ENCODE measurements at places on chromosomes 11 and 22.

DNA sequence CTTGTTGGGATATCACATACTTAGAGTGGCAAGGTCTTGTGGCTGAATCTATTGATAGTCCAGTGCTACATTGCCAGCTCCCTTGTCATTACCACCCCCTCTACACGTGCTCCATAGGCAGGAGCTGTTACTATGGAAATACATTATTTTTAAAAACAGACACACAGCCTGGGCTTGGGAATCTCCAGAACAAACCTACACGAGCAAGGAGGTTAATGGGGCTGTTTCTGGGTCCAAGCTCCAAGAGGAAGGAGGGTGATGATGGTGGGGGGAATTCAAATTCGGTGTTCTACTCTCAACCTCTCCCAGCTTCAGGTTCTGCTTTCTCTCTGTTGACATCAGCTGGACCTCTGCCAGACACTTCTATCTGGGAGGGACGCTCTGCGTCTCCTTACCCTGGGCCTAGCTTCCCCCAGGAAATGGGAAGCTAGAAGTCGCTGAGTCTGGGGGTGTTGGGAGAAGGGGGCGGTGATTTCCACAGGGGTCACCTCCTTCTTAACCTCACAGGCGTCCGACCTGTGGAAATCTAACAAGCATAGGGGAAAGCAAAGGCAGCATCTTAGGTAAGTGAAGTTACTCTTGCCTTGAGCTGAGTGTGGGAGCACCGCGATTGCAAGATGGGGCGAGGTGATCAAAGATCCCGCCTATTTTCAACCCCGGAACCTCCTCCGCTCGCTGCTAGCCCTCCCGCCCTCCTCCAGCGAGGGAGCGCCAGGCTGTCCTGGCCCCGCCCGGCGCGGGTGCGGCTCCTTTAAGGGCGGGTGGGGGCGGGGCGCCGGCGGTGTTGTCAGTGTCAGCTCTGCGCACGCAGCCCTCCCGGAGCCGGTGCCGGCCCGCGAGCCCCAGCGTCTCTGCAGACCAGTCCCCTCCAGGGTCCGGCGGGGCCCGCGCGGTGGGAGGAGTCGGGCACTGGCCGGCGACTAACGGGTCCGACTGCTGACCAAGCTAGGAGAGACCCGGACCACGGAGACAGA lies at the start of gene C2CD2L:
Gene C2CD2L (plus strand): TSS at position 781 of the 974 bp plus-strand sequence. CDS start 398 bp downstream, outside the sequence.
- peak; percentile 85 for DNase-seq

DNA sequence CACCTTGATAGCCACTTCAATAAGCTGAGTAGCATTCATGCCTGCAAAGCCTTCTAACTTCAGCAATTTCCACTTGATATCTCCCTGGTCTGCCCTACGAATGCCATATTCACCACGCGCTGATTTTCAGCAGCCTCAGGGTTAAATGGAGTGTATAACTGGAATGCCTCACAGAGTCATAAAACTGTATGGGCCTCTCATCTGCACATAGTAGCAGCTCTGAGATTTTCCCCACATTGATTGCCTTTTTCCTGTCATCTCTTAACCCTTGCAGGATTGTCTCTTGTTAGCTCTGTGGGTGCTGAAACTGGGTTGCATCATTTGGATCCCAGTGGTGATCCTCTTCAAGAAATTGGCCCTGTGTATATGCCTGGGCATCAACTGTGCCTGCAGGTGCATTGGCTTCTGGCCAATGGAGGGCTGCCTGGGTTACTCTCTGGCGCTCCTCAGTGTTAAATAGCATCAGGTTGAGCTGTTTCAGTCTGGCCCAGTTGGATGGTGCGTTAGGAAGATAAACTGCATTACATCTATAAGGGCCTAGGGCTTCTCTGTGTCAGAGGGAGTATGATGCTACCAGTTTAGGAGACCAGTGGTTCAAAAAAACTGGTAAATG lies 17.4 kb upstream of the GLYATL1 start:
- DNase-seq, result no peak

GRCh38 chr11:15276621-15277020 lies 161.9 kb downstream of the INSC start:
- DNase-seq, result peak; percentile 7

DNA sequence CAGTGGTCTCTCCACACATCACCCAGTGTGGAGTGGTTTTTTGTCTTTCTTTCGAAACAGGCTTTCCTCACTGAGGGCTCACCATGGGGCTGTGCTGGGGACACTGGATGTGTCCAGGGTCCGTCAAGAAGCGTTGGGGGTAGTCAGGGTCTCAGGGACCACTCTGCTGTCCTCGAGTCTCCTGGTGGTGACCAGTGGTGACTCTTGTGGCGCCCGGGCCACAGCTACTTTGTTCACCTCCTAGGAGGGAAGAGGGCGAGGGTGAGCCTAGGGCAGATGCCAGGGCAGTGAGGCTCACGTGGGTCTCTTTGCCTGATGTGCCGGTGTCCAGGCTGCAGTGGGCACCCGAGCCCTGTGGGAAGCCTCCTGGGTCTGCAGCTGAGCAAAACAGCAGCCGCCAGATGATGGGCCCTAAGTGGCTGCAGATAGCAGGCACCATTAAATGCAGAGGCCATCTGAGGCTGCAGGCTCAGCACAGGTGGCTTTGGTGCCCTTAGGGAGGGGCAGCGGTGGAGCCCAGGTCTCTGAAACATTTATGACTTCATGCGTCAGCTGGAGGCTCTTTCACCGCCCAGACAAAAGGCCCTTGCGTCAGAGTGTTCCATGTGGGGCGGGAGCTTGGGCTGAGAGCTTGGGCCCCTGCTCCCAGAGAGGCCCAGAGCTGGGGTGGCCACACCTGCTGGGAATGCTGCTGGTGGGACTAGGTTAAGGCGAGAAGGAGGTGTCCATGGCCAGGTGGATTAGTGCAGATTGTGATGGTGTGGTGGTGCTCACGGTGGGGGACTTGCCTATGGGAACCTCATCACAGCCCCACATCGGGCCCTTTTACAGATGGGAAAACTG lies 29.5 kb downstream of the KCNQ1 start:
- DNase-seq, result no peak

DNA sequence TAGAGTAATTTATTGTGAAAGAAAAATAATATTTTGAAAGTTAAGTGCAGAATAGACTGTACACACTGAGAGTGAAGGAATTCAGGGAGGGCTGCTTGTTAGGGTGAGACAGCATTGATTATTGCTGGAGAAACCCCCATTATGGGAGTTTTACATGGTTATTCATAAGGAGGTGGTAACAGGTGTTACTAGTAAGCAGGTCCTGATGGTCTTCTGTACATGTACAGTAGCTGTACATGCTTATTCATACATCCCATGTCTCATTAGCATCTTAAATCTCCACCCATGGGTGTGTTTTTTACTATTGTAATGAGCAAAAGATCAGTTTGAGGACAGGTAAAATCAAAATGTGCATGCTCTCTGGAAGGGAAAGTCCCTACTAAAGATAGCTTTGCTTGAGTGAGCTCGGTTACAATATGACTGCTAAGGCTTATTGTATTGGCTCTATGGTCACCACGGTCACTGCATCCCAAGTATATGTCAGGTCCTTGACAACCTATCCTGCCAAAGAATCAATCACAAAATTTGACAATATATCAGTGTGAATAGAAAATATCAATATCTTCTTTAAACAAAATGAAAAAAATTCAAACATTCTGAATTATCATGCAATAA lies 6.2 kb downstream of the KDM4F start:
- DNase-seq, result no peak

DNA sequence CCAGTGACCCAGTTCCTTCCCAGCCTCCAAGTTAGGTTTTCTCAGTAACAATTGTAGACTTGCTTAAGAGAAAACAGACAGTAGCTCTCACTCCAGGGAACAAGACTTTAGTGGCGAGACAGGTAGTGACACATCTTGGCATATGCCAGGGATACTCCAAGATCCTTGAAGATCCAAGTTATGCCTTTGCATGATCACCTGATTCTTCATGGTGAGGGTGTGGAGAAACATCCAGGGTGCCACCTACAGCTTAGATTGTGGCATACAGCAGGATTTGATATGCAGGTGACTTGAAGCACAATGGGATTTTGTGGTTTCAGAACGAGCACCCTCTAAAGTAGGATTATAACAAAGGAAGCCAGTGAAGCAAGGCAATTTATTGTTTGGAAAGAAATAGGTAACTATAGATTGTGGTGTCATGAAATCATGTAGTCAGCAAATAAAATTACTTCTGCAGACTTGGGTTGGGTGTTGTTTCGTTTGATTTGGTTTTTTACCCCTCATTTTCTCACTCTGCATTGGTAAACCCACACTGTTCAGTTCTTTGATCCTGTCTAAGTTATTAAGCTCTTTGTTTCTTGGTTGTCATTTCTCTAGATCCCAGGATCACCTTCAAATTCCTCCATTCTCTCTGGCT lies 9.2 kb downstream of the POU2AF3 start:
- DNase-seq, result no peak

GRCh38 chr11:101401245-101401644 lies 182.6 kb downstream of the TRPC6 start:
- no peak for DNase-seq

DNA sequence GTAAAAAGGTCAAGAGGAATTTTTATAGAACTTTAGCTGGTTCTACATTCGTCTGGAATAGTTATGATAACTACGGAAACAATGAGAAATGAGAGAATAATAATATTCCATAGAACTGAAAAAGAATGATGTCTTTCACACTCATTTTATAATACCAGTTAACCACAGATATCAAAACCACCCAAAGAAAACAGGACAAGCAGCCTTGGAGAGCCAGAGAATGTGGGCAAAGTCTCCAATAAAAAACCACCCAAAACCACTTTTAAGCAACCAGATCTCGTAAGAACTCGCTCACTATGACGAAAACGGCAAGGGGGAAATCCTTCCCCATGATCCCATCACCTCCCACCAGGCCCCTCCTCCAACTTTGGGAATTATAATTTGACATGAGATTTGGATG lies 60.8 kb downstream of the ARHGAP32 start:
- no peak for DNase-seq

DNA sequence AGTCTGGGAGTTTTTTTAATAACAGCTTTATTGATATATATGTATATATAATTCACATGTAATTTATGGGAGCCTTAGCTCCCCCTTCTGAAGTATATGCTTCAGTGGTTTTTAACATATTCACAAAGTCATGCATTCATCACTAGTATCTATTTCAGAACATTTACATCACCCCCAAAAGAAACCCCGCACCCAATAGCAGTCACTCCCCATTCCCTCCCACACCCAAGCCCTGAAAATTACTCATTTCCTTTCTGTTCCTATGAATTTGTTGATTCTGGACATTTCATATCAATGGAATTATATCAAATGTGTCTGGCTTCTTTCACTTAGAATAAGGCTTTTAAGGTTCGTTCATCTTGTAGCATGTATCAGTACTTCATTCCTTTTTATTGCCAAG lies 35.6 kb upstream of the SYT7 start:
- DNase-seq, result no peak

DNA sequence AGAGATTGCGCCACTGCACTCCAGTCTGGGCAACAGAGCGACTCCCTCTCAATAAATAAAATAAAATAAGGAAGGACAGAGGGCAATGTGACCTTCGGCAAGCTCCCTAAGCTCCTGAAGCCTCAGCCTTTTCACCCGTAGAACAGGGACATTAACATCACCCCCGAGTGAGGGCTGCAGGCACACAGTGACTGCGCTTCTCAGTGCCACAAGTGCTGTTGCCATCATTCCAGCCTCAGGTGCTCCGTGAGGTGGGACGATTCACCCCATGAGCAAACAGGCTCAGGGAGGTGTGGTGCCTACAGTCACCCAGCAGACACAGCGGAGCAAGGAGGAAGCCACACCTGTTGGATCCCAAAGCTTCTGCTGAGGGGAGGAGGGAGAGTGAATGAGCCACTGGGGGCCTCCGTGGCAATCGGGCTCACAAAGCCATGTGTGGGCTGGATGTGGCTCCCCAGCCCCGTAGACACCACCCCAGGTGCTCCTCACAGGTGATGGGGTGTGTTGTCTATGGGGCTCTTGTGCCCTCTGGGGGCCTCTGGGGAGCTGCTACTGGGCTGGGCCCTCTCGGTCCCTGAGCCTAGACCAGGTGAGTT lies 9.1 kb upstream of the TCF20 start:
- no peak for DNase-seq

DNA sequence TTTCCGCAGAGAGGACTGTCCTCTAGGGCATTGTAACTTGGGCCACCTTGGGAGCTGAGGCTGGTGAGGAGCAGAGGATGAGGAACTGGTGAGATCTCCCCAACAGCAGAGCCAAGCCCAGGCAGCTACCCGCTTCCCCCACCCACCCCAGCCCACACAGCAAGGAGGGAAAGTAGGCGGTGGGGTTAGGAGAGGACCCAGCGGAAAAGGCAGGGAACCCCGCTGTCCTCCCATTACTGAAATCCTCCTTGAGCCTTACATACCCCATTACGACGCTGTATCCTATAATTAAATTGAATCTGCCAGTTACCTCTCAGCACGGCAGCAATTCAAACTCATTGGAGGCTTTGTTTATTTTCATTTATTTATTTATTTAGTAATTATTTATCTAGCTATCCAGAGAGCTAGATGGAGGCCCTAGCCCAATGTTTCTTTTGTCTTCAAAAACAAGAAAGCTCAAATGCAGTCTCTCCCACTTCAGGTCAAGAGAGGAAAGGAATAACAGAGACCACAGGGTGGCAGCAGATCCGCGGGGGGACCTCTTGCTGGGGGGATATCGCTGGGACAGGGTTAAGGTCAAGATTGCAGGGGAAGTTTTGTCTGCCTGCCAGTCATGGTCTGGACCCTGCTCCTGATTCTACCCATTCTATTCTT lies 218.0 kb downstream of the ST3GAL4 start:
- no peak for DNase-seq

DNA sequence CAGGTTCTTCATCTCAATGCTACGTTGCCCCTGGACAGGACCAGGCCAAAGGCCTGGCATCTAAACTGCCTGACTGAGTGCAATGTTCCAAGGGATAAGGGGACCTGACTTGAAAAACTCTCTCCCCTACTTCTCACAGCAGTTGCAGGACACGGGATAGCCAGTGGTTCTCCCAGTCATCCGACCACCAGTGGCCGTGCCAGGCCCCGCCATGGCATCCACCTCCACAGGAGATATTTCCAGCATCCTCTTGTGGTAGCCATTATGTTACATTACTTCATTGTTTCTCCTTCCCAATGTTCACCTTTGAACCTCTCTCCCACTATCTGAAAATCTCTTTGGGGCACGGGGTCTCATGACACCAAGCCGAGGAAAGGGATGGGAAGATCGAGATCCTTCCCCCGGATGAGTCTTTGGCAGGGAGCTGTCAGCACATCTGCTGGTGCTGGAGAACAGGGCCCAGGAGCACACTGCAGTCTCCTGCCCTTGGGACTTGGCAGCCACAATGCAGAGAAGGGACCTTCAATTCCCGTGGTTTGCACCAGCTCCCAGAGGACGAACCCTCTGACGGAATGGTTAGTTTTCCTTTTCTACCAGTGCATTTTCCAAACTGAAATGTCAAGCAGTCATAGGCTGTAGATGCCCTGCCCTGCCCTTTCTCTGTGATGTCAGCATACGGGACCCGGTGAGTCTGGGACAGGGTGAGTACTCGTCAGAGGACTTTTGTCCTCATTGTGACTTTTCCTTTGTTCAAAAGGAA lies 121.2 kb downstream of the ETS1 start:
- DNase-seq, result no peak
